ENCODE measurements at places on chromosomes 6 and 20.

GRCh38 chr6:45965792-45966191 is 49.9 kb downstream of the CLIC5 start:
- no peak for DNase-seq

GRCh38 chr6:79874531-79875134 is 72.7 kb downstream of the ELOVL4 start:
- DNase-seq, result no peak

DNA sequence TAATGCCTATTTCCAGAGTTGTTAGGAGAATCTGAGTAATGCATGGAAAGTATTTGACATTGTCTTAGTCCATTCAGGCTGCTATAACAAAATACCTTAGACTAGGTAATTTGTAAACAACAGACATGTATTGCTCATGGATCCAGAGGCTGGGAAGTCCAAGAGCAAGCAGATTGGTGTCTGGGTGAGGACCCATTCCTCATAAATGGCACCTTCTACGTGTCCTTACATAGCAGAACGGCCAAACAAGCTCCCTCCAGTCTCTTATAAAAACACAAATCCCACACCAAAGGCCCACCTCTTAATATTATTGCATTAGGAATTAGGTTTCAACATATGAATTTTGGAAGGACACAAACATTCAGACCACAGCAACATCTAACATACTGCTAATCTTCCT is 30.2 kb downstream of the MBOAT1 start:
- no peak for DNase-seq

- no peak for DNase-seq
These were observed 17.9 kb downstream of the FAXC start for GRCh38 chr6:99331531-99331930.

DNA sequence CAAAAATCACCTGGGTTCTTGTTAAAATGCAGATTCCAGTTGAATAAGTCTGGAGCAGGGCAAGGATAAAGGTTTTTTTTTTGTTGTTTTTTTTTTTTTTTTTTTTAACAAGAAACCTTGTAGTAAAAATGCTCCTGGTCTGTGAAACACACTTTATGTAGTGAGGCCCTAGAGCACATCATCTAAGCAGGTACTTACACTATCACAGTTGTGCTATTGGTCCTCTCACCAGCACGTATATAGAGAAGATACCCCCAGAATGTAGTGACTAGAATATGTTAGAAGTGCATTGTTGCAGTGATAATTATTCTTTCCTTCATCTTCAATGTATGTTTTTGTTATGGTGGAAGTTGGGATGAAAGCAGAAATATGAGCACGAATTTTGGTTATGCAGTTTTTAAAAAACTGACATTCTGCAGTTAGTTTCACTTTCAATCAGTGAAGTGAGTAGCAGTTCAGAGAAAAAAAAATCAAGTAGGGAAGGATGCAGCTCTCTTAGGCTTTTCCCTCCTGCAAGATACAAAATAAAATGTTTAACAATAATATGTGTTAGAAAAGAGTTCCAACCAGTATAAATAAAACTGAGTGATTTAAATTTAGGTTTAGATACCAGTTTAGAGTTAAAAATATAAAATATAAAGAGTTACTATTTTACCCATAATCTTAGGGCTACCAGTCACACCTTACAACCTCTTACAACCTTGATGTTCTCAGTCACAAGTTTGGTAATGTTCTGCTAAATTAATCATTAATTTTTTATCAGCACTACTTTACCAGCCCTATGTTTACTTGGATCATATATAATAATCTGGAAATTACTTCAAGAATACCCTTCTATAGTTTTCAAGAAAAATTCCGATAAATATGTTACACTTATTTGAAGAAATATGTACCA is 9.2 kb upstream of the DEFB113 start:
- DNase-seq, result no peak

DNA sequence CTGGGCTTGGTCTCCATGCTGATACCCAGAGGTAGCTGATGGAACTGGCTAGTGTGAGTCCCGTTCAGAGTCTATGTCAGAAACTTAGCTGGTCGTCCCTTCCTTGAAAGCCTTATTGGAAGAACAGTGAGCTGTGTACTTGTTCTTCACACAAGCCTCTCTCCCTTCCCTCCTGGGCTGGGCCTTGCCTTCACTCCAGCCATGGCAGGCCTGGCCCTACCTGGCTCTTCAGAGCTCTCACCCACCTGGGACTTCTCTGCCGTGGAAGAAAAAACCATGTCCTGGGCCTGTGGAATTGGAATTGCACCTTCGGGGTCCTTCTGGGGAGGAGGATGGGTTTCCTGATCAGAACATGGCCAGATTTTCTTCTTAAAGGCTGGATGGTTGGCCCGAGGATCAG is 20.3 kb upstream of the ZNF831 start:
- DNase-seq, result no peak

- no peak for DNase-seq
These were observed 53.0 kb downstream of the SERAC1 start for GRCh38 chr6:158115102-158115501.

GRCh38 chr6:25219216-25219916 is 59.8 kb upstream of the CARMIL1 start:
- DNase-seq, result no peak

- DNase-seq, result no peak
These were observed 76.9 kb downstream of the FIG4 start for GRCh38 chr6:109767961-109768360.

GRCh38 chr6:81326881-81327561 is 425.5 kb downstream of the TENT5A start:
- DNase-seq, result no peak

DNA sequence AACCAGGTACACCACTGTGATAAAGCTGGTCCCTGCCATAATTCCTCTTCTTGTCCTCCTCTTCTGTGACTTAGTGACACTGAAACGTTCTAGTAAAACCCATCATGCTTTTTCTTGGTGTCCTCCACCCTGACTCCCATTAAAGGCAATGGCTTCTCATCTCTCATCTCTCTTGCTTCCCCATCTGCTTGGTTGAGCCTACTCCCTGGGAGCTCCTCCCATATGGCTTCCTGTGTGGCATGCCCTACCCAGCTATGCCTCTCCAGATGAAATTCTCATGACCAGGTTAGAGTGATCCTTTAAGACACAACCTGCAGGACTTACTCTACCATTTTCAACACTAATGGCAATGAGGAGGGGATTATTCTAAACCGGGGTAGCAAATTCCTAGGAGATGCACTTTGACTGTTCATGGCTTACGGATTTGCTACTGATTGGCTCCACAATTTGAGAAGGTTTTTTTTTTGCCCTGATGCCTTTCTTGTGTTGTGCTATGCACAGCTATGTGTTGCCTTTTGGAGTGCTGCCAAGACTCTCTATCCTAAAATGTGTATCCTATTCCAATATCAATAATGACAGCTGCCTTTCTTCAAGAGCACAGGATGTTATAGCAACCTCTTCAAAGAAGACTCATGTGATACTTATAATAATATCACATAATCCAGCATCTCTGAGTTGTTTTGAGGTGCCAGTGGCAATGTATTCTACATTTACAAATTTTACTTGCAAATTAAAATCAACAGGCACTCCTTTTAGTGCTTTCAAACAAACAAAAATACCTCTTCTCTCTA is 6.1 kb downstream of the SIRPG start:
- no peak for DNase-seq

GRCh38 chr20:10492065-10492464 is 57.0 kb downstream of the SLX4IP start:
- no peak for DNase-seq

DNA sequence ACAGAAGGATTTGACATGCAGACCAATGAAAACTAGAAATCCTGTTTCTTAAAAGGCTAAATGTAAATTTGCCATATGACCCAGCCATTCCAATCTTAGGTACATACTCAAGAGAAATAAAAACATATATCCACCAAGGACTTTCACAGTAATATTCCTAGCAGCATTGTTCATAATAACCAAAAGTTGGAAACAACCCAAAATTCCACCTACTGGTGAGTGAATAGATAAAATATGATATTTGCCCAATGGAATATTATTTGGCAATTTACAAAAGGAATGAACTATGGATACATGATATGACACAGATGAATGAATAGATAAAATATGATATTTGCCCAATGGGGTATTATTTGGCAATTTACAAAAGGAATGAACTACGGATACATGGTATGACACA is 22.7 kb downstream of the MTCL3 start:
- no peak for DNase-seq

GRCh38 chr6:152119831-152120230 is 312.3 kb downstream of the ESR1 start:
- DNase-seq, result no peak

DNA sequence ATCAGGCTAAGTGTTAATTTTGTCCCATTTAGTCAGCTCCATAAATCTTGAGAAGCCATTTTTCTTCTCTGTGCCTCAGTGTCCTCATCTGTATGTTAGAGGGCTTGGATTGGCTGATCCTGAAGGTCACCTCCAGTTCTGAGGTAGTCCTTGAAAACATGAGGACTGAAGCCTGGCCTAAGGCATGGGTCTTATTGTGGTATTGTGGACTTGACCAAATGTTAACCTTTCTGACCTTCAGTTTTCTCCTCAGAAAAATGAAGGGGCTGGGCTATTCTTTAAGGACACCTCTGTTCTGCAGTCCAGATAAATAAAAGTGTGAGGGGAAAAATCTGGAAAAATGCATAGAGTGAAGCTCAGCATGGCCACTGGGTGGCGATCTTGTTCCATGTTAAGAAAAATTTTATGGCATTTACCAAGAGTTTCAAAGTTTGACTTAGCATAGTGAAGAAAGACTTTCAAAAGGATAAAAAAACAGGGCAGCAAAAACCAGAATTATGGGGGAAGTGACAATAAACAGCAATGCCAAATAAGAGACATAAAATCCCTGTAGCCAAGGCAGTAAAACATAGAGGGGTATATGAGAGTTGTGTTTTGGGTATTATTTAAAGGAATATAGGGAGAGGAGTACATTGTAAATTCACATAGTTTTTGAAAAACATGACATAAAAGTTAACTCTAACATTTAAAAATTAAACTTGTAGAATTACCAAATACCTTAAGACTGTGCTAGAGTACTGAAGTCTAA is 13.2 kb upstream of the TFB1M start:
- DNase-seq, result peak; percentile 32

Data from C1 segment of cervical spinal cord (tissue), 14 donors.